Colonic mucosa (tissue), 4 donors: ENCODE measurements at places on chromosomes 2 and 18. TPM values are rescaled to one million over a fixed set of nuclear protein-coding genes. Genes with fewer than 3 reads are reported as not detected.

DNA sequence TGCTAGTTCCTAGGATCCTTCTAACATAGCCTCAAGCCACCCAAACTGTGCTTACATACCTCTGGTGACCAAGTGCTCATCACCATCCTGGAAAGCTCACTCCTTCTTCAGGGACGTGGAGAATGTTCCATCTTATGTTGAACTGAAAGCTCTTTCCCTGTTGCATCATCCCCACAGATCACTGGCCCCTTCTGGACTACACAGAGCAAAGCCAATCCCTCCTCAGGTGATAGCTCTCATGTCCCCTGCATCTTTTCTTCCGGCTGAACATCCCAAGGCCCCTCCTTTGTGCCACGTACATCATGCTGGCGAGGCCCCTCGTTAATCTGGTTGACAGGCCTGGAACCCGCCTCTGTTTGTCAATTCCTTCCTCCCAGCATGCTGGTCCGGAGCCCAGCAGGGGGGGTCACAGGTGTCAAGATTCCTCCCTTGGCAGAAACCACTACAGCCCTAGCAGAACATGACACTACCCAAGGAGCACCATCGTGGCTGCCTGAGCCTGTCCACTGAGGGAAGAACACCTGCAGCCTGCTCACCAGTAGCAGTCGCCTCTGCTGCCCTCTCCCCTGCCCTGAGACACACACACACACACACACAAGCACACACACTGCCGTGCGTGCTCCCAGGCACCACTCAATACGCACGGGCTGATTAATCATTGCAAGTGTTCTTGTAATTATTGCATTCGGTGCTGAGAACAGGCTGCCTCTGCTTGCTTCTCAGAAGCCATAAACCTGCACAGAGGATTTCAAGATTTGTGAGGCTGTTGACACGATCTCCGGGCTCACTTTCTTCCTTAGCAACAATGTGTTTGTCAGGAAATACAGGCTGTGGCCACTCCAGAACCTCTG, 6.3 kb upstream of the KCNK3 start:
- H3K4me1 ChIP-seq: no peaks in the 10 kb centered on the region
- H3K27ac ChIP-seq: no peak overlapping the region
- no peaks in the 10 kb centered on the region for H3K36me3 ChIP-seq
- H3K27me3 ChIP-seq: no peaks in the 10 kb centered on the region
- H3K4me3 ChIP-seq: no peak overlapping the region

- H3K27me3 ChIP-seq: no peaks in the 10 kb centered on the region
- H3K36me3 ChIP-seq: no peaks in the 10 kb centered on the region
- DNase-seq: no peak
- H3K4me3 ChIP-seq: no peak overlapping the region
- no peaks in the 10 kb centered on the region for H3K4me1 ChIP-seq
- H3K27ac ChIP-seq: peak overlapping the region; percentile 61
Measured at GRCh38 chr2:109321570-109321969, 192.6 kb downstream of the SH3RF3 start.

GRCh38 chr2:105747991-105748390, 3.3 kb downstream of the NCK2 start:
- no peak overlapping the region for H3K4me3 ChIP-seq
- H3K4me1 ChIP-seq: no peaks in the 10 kb centered on the region
- H3K27ac ChIP-seq: peak overlapping the region; percentile 86
- no peak for DNase-seq

Gene PLEKHH2
- 5.5 TPM for total RNA-seq

Gene FMNL2
- total RNA-seq: 10.6 TPM
